ENCODE measurements at places on chromosomes 1 and 21.

- no peak for DNase-seq
Measured at GRCh38 chr1:235724730-235725129, 75.1 kb upstream of the GNG4 start.

- no peak for DNase-seq
Measured at GRCh38 chr1:211153932-211154331, 20.0 kb upstream of the KCNH1 start.

- DNase-seq, result peak; percentile 32
Measured at GRCh38 chr1:55375617-55376258, 160.6 kb upstream of the USP24 start.

DNA sequence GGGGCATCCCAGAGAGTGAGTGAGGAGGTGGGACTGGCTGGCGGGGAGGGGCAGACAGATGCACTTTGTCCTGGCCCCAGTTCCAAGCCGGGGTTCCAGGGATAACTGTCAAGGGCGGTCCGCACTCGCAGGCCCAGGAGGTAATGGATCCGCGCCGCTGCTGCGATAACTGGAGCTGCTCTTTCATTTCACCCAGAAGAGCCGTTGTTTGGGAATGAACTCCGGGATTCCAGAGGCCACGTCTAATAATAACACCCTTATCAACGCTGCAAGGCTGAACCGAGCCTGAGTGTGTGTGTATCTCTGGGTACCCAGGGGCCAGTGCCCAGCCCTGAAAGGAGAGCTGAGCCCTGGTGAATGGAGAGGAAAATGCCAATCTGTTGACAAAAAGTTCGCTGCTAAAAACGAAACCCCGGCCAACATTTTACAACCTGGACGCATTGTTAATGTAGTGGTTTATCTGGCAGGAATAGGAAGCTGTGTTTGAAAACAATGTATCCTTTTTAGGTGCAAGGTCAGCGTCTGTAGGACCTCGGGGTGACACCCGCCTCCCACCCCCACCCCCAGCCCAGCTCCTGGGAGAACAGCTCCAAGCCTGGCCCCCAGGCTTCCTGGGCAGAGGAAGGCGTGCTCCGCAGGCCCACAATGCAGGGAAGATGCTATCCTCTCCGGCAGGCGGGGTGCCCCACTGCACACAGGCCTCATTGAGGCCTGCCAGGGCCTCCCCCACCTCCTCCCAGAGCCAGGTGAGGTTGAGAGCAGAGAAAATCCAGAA, 119.7 kb downstream of the PROX1 start:
- no peak for DNase-seq

GRCh38 chr21:43913928-43914327, 48.9 kb downstream of the AGPAT3 start:
- DNase-seq, result no peak

DNA sequence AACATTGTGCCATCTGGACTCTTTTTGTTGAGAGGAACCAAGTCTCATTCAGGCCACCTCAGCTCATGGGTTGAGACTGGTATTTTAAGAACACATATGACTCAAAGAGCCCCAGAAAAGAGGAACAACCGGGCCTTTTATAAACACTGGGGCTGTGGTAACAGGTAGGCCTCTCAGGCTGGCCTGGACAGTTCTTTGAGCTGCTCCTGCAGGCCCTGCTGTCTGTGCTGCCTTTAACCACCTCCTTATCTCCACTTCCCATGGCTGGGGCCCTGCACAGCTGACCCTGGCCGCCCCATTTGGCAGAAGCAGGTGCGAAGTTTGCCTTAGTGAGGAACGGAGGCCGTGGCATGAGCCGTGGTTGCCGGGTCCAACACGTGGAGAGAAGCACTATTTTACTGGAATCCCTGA, 163.3 kb downstream of the RHOU start:
- DNase-seq, result no peak

DNA sequence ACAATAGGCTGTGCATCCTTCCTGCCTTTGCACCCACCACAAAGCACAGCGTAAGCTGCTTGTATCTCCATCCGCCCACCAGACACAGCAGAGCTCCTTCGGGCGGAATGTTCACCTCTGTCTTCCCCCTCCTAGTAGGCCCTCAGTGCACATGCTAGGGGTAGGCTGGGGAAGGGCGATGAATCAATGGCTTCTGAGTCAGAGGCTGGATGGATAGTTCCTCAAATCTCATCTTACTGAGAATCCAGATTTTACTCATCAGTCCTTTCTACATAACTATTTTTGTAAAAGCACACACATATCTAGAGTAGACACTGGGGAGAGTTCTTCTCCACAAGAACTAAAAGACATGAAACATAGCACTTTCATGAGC, 73.8 kb downstream of the BCAR3 start:
- no peak for DNase-seq

DNA sequence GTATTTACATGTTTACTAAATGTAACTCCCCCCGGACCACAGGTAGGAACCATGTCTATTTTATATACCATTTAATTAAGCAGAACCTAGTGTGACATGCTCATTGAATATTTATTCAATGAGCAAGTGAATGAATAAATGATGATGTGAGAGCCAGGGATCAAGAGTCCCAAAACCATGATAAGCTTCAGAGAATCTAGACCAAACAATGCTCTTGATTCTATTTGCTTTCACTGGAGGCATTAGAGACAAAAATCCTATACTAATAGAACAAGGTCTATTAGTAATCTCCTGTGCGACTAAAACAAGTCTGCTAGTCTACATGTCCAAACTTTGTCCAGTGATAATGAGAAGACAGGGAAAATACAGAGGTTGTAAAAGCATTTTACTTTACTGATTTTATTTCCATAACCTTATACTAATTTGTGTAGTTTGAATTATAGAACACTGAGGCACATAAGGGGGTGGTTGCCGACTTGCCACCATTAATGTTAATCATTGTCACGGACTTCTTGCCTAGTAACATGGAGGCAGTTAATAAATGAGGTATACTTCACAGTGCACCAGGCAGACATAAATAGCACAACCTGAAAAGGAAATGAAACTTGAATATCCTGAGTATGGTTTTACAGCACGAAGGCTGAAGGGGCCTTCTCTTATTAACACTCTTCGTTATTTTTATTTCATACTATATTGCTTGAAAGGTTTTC, 69.8 kb downstream of the TBX15 start:
- no peak for DNase-seq

- DNase-seq, result no peak
Measured at GRCh38 chr1:66533804-66534740, at the start of gene SGIP1. SGIP1 (plus strand) TSS chr1:66534153; CDS start chr1:66534359, 206 bp downstream.

DNA sequence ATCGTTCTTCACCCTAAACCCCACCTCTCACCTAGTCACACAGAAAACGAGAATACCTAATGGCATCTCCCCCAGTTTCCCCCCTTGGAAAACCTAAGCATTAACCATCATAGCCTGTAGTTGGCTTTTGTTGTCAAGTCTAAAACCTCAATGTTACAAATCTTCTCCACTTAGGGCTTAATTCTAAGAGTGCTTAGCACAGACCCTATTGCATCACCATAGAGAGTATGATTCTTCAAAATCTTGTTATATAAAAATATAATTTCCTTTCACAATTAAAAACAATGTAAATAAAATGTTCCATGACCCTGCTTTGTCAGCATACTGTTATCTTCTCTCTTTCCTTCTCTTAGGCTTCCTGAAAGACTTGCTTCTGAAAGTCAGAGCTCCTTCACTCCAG, 263.2 kb upstream of the RGS18 start:
- no peak for DNase-seq

GRCh38 chr1:245875581-245876261, 631.4 kb downstream of the SMYD3 start:
- DNase-seq, result no peak

DNA sequence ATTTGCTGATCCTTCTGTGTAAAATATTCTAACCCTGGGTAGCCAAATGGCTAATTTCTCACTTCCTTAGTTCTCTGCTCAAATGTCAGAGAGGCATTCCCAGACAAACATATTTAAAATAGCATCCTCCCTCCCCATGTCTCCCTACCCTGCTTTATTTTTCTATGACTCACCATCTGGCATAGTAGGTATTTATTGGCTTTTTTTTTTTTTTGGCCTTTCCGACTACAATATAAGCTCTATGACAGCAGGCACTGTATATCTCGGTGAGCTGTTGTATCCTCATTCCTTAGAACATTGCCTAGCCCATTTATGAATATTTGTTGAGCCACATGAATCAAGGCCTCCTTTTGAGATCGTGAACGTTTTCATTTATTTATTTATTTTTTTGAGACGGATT, 1.5 kb upstream of the NEK7 start:
- DNase-seq, result no peak

- DNase-seq, result no peak
Measured at GRCh38 chr1:60503266-60503925, 429.8 kb upstream of the C1orf87 start.

GRCh38 chr1:208604295-208604694, 360.1 kb upstream of the PLXNA2 start:
- no peak for DNase-seq

GRCh38 chr21:15097580-15097979, 32.8 kb upstream of the NRIP1 start:
- no peak for DNase-seq

DNA sequence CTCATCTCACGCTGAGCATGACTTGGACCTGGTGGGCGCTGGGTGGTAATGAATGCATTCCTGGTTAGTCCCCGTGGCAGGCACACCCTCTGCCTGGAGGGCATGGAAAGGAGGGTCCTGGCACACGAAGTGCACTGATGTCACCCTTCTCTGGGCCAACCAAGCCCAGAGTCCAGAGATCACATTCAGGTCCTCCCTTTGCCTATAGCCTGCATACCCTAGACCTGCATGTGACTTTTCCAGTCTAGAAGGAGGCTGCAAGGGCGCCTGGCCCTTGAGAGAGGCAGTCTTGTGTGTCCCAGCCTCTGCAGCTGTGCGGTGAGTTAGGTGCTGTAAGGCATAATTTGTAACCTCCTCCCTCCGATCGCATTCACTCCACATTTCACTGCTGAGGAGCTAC, 22.1 kb downstream of the PADI2 start:
- no peak for DNase-seq

- DNase-seq, result no peak
Measured at GRCh38 chr1:87464022-87464490, 135.4 kb downstream of the LMO4 start.

- DNase-seq, result no peak
Measured at GRCh38 chr1:228062085-228062791, 20.3 kb upstream of the ARF1 start.

GRCh38 chr1:17232759-17233661, 15.9 kb upstream of the PADI3 start:
- no peak for DNase-seq

GRCh38 chr1:216332003-216332402, 91.2 kb downstream of the USH2A start:
- DNase-seq, result no peak

DNA sequence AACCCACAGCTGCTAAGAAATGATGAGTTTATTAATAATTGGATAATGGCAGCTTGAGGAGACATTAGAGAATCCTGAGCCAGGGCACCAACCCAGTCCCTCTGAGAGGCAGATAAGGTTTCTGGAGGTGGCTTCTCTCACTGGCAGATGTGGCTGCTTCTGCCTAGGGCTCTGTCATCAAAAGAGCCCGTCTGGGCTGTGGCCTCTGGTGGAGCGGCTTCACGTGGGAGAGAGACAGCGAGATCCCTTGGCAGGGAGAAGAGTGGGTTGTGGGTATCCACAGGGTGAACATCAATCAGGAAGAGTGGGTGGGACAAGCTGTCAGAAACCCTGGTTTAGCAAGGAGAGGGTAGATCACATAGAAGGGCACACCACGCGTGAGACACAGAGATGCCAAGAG, 30.0 kb downstream of the VWA5B1 start:
- no peak for DNase-seq

DNA sequence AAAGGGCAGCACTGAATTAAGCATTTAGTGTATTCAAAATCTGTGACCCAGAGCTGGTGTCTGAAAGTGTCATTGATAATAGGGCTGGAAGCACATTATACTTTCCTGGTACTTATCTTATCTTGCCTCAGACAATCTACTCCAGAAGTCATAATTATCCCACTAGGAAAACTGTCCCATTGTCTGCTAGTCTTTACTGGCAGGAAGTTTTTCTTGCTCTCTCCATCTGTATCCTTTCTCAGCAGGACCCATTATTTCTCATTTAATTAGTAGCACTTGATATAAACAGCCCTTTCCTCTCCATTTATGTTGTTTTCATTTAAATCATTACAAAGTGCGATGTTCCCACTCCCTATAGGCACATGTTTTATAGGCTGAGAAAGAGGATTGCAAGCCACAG, 36.5 kb upstream of the BARHL2 start:
- DNase-seq, result no peak

GRCh38 chr1:88985032-88985431, 7.4 kb downstream of the KYAT3 start:
- no peak for DNase-seq

- DNase-seq, result no peak
Measured at GRCh38 chr1:92778376-92778775, 6.5 kb downstream of the EVI5 start.

DNA sequence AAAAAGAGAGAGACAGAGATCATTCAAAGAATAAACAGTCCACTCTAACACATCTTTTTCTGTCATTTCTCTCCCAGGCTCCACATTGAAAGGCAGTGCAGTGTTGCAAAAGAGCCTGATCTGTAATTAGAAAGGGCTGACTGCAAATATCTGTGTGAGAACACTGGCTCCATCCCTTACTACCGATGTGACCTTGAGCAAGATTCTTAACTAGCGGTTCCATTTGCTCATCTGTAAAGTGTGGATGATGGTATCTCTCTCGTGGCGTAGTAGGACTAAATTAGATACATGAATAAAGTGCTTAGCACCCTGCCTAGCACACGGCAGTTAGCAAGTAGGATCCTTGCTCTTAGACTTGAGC, 26.9 kb upstream of the SLC44A3 start:
- DNase-seq, result no peak

GRCh38 chr1:60904099-60904851, 178.1 kb upstream of the NFIA start:
- no peak for DNase-seq

GRCh38 chr21:32350211-32350980, 42.4 kb downstream of the URB1 start:
- no peak for DNase-seq

DNA sequence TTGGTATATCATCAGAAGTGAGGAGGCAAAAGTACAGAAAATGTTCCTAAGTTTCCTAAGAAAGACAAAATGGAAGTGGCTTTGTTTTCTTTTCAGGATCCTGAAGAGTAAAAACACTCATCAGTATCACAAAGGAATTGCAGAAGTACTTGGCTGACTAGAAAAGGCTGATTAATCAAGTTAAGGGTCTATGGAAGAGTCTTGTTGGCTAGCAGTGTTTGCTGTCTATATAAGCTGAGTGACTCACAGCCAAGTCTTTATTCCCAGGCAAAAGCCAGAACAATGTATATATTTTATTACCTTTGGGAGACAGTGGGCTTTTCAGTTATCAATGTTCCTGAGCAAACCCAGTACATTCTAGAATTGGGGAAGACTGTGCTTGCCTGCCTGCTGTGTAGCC, 777.0 kb downstream of the PLA2G4A start:
- DNase-seq, result no peak

DNA sequence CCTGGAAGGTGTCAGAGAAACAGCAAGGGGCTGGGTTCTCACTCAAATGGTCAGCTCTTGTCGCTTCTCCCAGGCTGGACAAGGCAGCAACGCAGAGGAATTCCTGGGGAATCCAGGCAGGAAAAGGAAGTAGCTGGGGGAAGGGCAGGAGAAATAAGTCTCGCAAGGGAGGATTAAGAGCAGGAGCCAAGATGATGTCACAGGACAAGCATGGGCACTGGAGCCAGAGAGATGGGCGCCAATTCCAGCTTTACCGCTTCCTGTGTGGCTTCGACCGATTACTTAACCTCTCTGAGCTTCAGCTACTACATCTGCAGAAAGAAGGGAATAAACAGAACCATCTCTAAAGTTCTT, 70.5 kb downstream of the SSBP3 start:
- DNase-seq, result no peak

Measured in bone marrow (tissue), 2 donors.